ENCODE measurements at places on chromosomes 11 and 22. TPM values are rescaled to one million over a fixed set of nuclear protein-coding genes. Genes with fewer than 3 reads are reported as not detected.
A peak's percentile ranks its signal among the peaks of the same experiment; 100 is the strongest.

DNA sequence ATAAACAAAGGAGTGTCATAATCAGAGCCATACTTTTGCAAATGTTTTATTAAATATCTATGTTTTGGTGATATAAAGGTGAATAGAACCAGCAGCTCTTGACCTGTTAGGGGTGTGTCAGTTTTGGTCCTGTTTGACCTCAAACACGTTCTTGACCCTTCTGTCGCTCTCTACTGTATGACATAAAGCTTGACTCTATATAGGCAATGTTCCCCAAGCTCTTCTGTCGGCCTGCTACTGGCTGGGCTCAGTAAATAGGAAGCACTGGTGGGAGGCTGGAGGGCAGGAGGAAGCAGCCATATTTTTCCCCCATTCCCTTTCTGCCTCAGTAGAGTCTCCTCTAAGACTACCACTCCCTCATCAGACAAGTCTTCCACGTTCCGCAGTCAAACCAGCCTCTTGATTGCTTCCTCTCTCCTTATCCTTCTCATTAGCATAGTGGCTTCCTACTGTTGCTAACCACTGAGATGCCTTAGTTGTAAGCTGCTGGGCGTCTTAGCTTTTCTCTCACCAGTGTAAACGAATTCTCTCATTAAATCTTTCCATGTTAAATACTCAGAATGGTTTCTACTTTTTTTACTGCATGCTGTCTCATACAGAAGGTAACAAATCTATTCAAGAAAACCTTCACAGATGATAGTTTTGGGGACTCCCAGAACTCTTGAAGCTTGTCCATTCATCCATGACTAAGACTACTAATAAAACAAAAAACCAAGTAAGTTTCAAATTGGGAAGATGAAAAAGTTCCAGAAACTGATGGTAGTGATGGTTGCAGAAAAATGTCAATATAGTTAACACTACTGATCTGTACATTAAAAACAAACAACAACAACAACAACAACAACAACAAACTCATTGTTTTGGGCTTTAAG, 3.3 kb downstream of the NPAT start:
- DNase-seq, result no peak

- DNase-seq, result peak; percentile 53
Measured at GRCh38 chr11:68798221-68798813, 43.4 kb downstream of the CPT1A start.

GRCh38 chr11:92845390-92845789, 124.1 kb upstream of the MTNR1B start:
- no peak for DNase-seq

Gene BARX2
- total RNA-seq, result 31.3 TPM

GRCh38 chr11:34748036-34748435, 127.1 kb downstream of the EHF start:
- no peak for DNase-seq

Gene PGR
- 0.31 TPM for total RNA-seq
